ENCODE measurements at places on chromosomes 12 and 14. TPM values are rescaled to one million over a fixed set of nuclear protein-coding genes. Genes with fewer than 3 reads are reported as not detected.

The KRT6C gene
- total RNA-seq, result not detected

The ING4 gene
- 107 TPM for total RNA-seq

DNA sequence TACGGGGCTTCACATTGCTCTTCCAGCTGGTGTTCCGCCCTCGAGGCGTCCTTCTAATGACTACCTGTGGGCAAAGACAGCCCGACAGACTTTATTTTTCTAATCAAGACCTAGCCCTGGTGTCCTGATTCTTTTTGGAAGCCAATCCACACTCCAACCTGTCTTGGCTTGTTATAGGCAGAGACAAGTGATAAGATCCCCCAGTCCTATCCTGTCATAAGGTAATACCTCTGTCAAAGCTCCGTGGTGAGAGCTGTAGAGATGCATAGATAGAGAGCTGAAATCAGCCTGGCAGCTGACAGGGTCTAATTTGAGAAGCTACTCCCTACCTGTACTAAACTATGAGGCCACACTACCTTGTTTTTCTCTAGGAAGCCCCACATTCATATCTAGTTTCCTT is 11.5 kb upstream of the WNK1 start:
- H3K27ac ChIP-seq, result peak overlapping the region; percentile 34
- H3K4me1 ChIP-seq, result peaks cover 7% of the 10 kb centered on the region
- H3K4me3 ChIP-seq, result no peak overlapping the region
- no peaks in the 10 kb centered on the region for H3K27me3 ChIP-seq
- no peaks in the 10 kb centered on the region for H3K36me3 ChIP-seq
- no peak for DNase-seq

DNA sequence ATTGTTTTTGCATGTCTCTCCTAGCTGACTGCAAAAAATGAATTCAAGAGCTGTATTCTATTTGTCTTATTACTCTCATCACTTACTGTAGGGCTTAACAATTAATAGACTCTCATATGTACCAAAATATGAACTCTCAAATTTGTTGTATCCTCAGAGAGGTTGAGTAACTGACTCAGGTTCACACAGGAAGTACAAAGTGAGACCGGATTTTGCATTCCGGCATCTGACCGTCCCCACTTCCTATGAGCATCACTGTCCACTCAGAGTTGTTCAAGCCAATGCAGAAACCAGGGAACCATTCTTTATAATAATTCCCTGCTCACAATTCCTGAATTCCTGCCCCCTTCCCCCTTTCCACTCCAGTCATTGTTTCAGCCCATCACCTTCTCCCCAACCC is 113.3 kb upstream of the AMIGO2 start:
- peaks cover 14% of the 10 kb centered on the region for H3K4me1 ChIP-seq
- no peaks in the 10 kb centered on the region for H3K27me3 ChIP-seq
- H3K4me3 ChIP-seq, result no peak overlapping the region

DNA sequence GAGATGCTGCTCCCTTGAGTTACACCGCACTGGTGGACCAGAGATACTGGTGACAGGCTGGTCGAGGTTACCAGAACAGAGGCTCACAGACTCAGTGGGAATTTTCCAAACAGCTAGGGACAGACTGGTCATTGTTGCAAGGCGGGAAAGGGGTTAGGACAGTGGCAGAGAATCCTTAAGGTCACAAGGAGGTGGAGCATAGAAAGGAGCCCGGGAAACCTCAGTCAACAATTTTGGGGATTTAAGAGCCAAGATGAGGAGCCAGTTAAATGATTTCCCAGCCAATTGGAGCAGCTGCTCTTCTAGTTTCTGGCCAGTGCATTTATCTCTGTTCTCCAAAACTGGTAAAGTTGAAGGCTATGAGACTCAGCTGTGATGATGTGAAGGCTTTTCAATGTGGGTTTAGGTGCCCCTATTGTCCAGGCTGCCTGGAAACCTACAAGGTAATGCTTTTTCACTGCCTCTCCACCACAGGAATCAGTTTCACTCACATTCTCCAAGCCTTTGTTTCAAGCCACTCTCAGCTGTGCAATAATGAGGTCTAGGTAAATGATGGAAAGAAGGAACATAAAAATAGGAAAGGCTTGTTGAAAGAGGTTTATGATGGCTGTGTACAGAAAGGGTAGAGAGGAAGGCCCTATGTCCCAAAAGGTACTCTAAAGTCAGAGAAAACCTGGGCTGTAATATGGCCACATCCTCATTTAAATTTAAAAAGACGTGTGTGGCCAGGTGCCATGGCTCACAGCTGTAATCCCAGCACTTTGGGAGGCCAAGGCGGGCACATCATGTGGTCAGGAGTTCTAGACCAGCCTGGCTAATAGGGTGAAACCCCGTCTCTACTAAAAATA is 7.0 kb upstream of the TNS2 start:
- H3K36me3 ChIP-seq, result peaks cover 22% of the 10 kb centered on the region
- DNase-seq, result no peak
- peaks cover 3% of the 10 kb centered on the region for H3K4me1 ChIP-seq
- H3K4me3 ChIP-seq, result no peak overlapping the region

DNA sequence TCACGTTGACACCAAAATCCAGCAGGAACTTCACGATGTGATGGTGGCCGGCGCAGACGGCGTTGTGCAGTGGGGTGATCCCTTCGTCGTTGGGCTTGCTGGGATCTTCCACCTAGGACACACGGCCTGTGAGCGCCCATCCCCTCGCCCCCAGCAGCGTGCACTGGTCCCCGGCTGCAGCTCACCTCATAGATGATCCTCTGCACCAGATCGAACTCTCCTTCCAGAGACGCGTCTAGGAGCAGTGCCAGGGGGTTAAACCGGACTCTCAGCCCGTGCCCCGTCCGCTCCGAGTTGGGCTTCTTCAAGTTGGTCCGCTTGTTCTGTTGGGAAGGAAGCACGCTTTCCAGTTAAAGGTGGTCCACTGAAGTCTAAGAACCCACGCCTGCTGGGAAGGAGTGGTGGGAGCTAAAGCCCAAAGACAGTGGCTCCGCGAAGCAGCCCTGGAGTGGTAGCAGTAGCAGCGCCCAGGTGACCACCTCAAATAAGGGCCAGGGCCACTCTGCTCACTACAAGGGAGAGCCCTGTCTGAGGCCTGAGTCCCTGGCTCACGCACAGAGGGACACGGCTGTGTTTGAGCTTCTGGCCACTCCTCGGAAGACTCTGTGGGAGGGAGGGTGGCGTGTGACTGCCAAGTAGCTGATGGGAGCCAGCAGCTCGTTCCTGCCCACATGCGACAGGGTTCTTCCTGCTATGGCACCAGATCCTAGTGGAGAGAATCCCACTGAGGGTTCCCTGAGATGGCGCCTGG is 23.3 kb downstream of the ZFYVE21 start:
- no peaks in the 10 kb centered on the region for H3K27me3 ChIP-seq
- no peak overlapping the region for H3K4me3 ChIP-seq
- peaks cover 71% of the 10 kb centered on the region for H3K36me3 ChIP-seq
- H3K27ac ChIP-seq, result peak overlapping the region; percentile 27

DNA sequence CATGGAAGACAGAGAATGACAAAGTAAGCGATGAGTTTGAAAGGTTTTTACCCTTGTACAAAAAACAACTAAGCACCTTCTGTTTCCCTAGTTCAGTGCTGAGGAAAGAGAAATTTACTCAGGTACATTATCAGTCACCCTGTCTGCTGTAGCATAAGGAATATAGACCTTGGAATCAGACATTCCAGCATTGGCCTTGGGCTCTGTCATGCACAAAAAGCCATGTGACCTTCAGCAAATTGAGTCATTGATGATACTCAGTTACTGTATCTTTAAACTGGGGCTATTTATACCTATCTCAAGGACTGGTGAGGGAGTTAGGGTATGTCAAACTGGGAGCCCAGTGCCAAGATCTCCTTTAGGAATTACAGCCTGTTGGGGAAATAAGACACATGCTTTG is 19.3 kb upstream of the TCL1A start:
- H3K4me1 ChIP-seq, result no peaks in the 10 kb centered on the region
- H3K27me3 ChIP-seq, result peaks cover 2% of the 10 kb centered on the region
- no peak overlapping the region for H3K4me3 ChIP-seq
- DNase-seq, result no peak
- H3K36me3 ChIP-seq, result no peaks in the 10 kb centered on the region

- H3K4me1 ChIP-seq, result no peaks in the 10 kb centered on the region
- no peak overlapping the region for H3K27ac ChIP-seq
These were observed 434.1 kb downstream of the NOVA1 start for GRCh38 chr14:26163761-26164160.

DNA sequence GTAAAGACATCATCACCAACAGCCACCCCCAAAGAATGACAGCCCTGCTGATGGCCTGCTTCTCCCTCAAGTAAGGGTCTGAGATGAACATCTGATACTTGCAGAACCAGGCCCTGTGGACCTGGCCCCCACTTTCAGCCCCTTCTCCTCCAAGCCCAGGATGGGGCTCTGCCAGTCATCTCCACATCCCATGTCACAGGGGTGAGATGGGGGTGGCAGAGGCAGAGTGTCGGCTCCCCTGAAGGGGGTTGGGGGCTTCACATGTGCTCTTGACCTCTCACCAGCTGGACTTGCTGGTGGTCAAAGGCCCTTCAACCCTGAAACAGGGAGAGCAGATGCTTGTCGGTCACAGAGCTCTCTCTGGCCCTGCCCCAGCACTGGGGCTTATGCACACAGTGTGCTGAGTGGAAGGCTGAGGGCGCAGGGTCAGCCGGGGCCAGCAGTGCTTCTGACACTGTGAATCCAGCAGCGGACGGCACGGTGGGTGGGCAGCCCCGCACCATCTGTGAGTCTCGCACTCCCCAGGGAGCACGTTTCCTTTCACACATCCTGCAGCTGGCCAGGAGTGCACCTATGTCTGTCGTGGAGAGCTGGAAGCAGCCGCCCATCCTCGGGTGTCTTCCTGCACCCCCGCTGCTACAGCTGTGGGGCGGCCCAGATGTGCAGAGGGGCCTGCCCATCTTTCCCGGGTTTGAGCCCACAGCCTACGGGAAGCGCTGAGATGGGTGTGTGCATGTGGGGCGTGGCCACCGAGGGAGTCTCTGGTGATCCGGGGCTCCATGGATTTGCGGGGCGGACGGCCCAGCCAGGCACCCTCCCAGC is 94.3 kb downstream of the ADGRD1 start:
- H3K36me3 ChIP-seq, result no peaks in the 10 kb centered on the region
- no peaks in the 10 kb centered on the region for H3K27me3 ChIP-seq
- DNase-seq, result no peak

All from cardiac muscle cell (in vitro differentiated cells and primary cell).